H1 (cell line): ENCODE measurements at places on chromosomes 11 and 22.
A peak's percentile ranks its signal among the peaks of the same experiment; 100 is the strongest.

DNA sequence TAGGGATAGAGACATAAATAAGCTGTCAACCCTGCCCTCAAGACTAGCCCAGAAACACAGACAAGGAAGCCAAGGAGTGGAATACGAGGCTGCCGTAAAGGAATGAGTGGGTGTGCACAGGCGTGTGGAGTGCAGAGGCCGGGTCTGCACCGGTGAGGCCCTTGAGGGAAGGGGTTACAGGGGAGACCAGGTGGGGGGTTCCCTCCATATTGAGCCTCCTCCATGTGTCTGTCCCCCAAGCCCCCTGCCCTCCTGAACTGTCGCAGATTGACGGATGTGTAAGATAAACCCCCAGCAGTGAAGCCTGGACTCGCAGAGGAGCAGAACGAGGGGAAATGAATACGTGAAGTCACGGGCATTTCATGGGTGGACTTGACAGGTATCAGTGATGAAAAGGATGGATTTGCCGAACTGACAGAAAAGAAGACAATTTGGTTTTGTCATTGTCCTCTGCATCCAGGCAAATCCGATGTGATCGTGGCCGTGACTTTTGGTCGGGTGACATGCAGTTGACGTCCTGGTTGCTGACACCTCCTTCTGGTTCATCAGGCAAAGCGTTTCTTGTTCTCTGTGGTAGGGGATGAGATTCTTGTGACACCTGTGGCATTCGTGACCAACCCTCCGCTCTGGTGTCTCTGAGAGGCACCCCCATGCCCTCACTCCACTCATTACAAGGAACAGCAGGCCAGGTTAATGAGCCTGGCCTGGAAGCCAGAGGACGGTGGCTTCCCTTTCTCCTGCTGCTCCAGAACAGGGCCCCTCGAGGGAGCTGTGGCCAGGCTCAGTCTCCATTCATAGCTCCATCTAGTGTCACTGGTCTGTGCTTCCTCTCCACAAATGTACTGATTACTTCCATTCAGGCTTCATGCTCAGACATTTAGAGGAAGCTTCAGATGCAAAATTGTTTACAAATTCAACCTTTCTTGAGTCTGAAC is 223.1 kb upstream of the B3GAT1 start:
- no peak for DNase-seq

DNA sequence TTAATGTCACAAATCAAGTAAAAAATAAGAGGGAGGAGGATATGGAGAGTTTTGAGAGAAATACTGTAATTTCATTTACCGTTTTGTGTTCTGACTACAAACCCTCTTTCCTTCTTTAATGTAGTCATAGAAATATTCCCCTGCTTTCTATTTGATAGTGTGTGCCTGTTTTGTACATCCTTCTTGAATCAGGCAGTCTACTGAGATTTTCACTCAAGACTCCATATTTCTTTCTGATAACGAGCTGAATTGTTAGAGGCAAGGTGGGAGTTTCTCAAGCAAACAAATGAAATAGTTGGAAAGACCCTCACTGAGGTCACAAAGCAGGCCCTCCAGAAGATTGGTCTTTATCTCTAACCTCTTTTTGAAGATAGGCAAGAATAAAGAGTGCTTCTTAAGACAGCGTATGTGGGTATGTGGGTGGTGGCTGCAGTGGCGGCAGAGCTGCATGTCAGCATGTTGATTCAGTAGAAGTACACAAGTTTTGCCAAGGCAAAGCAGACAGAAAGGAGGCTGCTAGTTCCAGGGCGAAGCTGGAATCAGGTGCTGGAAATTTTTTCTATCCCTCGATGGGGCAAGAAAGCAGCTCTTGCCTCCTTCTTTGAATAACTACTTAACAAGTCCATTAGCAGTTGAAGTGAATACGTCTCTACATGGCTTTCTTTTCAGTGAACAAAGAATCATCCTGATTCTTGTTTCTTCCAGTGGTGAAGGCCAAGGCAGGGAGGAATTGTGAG is 164.2 kb downstream of the FAM76B start:
- DNase-seq, result no peak

- DNase-seq, result no peak
These were observed 15.1 kb upstream of the CAPRIN1 start for GRCh38 chr11:34036456-34036855.

GRCh38 chr11:77672264-77672663 is 34.7 kb upstream of the CLNS1A start:
- DNase-seq, result no peak

- DNase-seq, result no peak
These were observed 36.4 kb downstream of the SLC22A12 start for GRCh38 chr11:64627371-64627770.

DNA sequence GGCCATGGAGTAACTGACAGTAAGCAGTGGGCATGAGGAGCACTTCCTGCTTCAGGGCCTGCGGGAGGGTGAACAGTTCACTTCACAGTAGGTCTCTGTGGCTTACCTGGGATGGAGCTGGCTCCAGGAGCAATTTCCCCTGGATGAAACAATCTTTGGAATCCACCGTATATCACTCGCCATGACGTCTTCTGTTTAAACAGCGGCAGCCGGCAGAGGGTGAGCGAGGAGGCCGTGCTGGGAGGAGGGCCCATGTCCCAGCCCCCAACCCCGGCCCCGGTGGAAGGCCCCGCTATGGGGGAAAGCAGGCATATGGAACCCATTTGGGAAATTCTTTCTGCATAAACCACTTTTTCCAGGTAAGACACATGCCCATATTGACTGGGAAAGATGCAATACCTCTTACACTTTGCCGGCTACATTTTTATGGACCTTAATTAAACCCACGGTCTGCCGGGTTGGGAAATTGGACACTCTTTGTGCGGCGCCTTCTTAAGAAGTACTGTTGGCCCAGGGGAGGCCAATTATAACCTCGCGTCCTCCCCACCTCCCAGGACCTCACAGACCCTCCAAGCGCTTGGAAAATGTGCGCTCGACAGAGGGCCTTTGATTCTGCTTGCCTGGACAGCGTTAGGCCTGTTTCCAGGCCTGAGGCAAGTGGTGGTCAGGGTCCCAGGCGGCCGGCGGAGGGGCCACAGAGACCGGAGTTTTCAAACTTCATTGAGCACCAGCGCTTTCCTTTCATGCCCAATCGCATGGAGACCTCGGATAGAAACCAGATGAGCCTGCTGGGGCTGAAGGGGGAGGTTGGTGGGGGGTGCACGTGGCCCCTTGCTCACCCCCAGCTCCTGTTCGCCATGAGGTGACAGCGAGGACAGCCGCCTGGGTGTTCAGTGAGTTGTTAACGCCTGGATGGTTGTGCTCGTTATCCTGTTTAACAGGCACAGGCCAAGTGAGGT is 40.4 kb downstream of the SMIM38 start:
- DNase-seq, result no peak

DNA sequence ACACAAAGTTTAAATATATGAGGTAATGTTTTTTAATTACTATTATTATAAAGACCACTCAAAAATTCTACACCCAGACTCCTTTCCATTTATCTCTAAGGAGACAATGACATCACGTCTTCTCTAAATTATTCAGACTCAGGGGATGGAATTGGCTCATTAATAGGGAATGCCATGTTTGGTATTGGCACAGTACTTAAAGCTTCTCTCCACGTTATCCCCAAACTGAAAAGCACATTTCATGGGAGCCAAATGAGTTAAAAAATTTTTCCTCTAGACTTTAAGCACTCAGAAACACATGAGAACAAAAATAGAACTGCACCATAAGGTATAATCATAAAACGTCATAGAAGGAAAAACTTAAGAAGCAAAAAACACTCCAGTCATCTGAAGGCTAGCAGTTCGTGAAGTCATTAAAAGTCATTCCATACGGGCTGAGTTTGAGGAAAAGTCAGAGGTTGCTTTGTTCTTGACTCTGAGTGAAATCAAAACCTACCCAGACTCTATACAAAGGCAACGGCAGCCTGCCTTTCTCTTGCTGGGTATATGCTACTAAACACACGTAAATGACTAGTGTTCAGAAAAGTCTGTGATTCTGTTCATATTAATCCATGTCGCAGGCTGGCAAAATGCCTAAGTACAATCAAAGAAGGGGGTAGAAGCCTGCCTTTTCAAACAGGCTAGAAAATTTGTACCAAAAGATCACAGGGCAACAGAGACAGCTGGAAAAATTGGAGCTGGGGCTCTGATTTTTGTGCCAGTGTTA is 8.7 kb upstream of the MPPED2 start:
- DNase-seq, result no peak

GRCh38 chr11:110490886-110491285 is 61.1 kb downstream of the FDX1 start:
- no peak for DNase-seq

- no peak for DNase-seq
These were observed 13.6 kb upstream of the GALNT18 start for GRCh38 chr11:11635443-11635842.

- no peak for DNase-seq
These were observed 658.9 kb upstream of the CCDC179 start for GRCh38 chr11:23519194-23519593.

DNA sequence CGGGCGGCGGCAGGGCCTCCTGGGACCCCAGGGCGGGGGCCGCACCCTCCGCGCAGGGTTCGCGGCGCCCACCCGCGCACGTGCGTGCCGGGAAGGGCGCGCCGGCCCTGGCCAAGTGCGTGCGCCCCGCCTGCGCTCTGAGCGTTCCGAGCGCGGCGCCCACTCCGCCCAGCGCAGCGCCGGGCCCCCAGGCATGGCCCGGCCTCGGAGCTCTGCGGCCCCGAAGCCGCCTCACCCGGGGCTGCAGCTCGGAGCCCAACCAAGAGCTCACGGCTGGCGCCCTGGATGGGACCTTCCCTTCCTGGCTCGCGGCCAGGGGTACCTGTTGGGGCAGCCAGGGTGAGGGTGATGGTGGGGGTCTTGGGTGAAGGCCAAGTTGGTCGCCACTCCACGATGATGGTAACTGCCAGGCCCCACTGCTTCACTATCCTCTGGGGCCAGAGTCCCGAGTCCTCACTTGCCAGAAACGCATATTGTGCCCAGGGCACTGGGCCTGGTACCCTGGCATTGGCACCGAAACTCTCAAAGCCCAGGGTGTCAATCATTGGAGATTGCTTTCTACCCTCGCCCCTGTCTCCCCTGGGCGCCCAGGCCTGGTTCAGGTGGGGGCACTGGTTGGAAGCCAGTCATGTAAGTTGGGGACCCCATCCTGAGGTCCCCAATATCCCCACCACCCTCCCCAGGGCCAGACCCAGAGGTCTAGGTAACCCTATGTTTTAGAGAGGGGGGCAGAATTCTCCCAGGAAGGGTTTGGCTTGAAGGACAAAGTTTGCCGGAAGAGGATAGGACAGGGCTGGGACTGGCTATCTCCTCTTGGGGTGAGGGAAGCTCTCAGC is 882 bp downstream of the ANO1 start:
- DNase-seq, result no peak

- peak; percentile 86 for DNase-seq
These were observed 497.2 kb downstream of the NTM start for GRCh38 chr11:131867457-131868257.

GRCh38 chr11:32893093-32893342 is 407 bp downstream of the QSER1 start:
- DNase-seq, result no peak
